ENCODE measurements at places on chromosomes 12 and 14.

DNA sequence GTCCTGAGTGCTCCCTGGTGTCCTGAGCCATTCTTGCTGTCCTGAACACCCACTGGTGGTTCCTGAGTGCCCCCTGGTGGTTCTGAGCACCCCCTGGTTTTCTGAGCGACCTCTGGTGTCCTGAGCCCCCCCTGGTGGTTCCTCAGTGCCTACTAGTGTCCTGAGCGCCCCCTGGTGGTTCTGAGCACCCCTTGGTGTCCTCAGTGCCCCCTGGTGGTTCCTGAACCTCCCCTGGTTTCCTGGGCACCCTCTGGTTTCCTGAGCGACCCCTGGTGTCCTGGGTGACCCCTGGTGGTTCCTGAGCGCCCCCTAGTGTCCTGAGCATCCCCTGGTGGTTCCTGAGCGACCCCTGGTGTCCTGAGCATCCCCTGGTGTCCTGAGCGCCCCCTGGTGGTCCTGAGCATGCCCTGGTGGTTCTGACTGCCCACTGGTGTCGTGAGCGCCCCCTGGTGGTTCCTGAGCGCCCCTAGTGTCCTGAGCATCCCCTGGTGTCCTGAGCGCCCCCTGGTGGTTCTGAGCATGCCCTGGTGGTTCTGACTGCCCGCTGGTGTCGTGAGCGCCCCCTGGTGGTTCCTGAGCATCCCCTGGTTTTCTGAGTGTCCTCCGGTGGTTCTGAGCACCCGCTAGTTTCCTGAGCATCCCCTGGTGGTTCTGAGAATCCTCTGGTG is 473.1 kb downstream of the TMEM121 start:
- no peak for DNase-seq

GRCh38 chr12:77493302-77494168 is 337.2 kb upstream of the NAV3 start:
- DNase-seq: no peak

- DNase-seq: no peak
Measured at GRCh38 chr12:13104409-13104808, 942 bp upstream of the GSG1 start.

- DNase-seq: no peak
Measured at GRCh38 chr12:46100551-46101484, 110.4 kb upstream of the SCAF11 start.

GRCh38 chr14:25628390-25628789 is 578.4 kb upstream of the STXBP6 start:
- DNase-seq: no peak

All from NCI-H1436 treated with DMSO at 0.1 percent for 48 hours (cell line).